Mesothelial cell of epicardium (in vitro differentiated cells): ENCODE measurements at places on chromosomes 6 and 20.

GRCh38 chr20:57051096-57051495 lies 215.3 kb downstream of the BMP7 start:
- no peak for DNase-seq

DNA sequence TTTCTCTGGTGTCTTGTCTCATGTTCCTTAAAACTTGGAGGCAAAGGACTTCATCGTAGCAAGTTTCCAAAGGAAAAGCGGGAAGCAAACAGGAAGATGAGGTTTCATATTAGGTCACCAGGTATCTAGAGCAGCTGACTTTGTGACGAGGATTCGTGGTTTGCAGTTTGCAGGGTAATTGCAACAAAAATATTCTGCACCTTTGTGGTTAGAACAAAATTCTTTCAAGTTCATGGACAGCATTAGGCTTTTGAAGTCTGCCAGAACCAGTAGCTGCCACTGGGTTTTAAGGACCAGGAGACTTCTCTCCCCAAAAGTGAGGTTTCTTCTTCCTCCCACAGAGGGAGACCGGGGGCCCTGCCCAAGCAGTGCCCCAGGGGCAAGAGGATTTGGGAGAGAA lies 63.4 kb downstream of the RPP40 start:
- DNase-seq: no peak

DNA sequence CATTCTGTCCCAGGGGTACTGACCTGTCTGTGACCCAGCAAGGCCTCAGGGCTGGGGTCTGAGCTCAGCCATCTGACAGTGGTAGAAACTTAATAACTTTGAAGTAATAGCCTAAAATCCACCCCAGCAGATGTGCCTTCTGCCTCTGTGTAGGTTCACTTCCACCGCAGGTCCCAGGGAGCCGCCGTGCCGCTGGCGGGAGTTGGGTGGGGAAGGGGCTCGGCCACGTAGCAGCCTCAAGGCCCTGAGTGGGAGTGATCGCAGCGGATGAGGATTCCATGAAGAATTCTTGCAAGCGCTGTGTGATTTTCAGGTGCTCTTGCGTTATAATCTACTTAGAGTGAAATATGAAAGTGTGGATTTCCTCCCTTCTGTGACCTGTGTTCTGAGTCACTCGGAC lies 163.7 kb downstream of the DTNBP1 start:
- no peak for DNase-seq

GRCh38 chr20:47800623-47801022 lies 15.3 kb upstream of the SULF2 start:
- no peak for DNase-seq

DNA sequence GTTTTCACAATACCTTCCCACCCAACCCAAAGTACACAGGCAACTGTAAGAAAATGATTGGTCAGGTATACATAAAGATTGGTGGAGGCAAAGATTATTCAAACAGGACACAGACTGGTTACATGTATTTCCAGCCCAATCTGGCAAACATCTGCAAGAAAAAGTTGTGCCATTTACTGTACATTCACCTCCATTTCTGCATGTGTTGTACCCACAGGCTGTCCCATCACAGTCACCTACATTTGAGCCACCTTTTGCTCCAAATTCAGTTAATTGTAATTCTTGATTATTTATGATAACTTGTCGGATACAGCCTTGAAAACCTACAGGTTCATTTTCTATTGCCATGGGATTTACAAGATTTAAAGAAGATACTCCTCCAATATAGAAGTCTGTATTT lies 85.6 kb downstream of the PHF3 start:
- no peak for DNase-seq
